ENCODE measurements at places on chromosomes 6 and 20. TPM values are rescaled to one million over a fixed set of nuclear protein-coding genes. Genes with fewer than 3 reads are reported as not detected.

Gene IYD
- not detected for total RNA-seq

Gene COL21A1
- 6.7 TPM for total RNA-seq

Gene TMEM63B
- total RNA-seq, result 37.0 TPM

Gene PHACTR3
- not detected for total RNA-seq

Gene DDO
- 1.3 TPM for total RNA-seq

Gene GSTA2
- total RNA-seq, result not detected

Gene VSX1
- total RNA-seq, result not detected

Gene STMND1
- not detected for total RNA-seq

Gene PSMB9
- total RNA-seq, result 29.2 TPM

Gene RFX6
- not detected for total RNA-seq

Gene TMEM244
- not detected for total RNA-seq

Gene PRDM13
- not detected for total RNA-seq

Gene DHX16
- 43.7 TPM for total RNA-seq

Gene DEF6
- total RNA-seq, result 1.3 TPM

Gene CENPW
- 6.0 TPM for total RNA-seq

Gene PRRT1
- total RNA-seq, result 0.18 TPM

Gene POU5F1
- 0.09 TPM for total RNA-seq

Gene TPMT
- total RNA-seq, result 11.0 TPM

Gene PLEKHG1
- total RNA-seq, result 2.7 TPM

Gene COX4I2
- not detected for total RNA-seq

Gene WFDC2
- total RNA-seq, result not detected

Gene ETV7
- 0.85 TPM for total RNA-seq

Gene KCNS1
- total RNA-seq, result 0.14 TPM

Gene UST
- total RNA-seq, result 35.4 TPM

Gene VSTM2L
- 1.1 TPM for total RNA-seq

Gene BPIFA1
- total RNA-seq, result not detected

Gene BMP7
- not detected for total RNA-seq

Gene ELOVL2
- 3.9 TPM for total RNA-seq

Gene SLC39A7
- 169 TPM for total RNA-seq

Gene F13A1
- total RNA-seq, result not detected

Gene TRIM31
- total RNA-seq, result not detected

Gene MMP24
- total RNA-seq, result 0.14 TPM

All from smooth muscle cell of bladder (primary cell).